ENCODE measurements at places on chromosomes 1 and 21. TPM values are rescaled to one million over a fixed set of nuclear protein-coding genes. Genes with fewer than 3 reads are reported as not detected.

DNA sequence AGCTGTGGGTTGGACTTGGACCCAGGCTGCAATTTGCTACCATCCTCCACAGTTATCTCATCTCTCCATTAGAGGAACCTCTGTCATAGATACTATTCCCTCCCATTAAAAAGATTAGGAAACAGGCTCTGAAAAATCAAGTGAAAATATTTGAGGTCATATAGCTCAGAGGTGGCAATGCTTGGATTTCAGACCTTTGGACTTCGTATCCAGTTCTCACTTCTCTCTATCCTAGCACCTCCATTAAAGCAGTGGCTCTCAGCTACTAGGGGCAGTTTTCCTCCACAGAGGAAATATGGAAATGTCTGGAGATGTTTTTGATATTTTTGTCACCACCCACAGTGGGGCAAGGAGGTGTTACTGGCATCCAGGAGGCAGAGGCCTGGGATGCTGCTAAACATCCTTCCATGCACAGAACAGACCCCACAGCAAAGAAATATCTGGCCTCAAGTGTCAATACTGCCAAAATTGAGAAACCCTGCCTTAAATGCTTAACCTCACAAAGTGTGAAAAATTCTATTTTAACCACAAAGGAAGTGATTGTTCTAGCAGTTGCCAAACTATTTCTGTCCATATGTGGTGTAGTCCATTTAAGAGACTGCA, 54.1 kb downstream of the C8A start:
- peaks cover 40% of the 10 kb centered on the region for H3K27me3 ChIP-seq
- H3K27ac ChIP-seq, result no peak overlapping the region
- no peaks in the 10 kb centered on the region for H3K4me1 ChIP-seq

DNA sequence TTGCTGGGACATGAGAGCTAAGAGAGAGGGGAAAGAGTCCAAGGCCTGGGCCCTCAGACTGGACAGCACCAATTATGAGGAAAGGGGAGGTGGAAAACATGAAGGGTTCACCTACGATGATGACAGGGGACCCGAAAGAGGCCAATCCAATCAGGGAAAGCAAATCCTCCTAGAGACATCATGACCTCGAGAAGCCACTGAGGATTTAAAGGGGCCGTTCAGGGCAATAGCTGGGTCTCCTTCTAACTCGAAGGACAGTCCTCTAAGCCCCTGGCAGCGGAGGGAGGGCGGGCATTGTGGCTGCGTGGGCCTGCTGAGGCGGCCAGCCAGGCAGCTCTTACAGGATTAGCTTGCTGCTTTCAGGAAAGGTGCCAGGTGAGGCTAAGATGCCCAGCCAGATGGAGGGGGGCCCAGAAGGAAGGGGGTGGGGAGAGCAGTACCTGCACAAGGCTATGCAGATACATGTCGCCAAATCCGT, 7.4 kb downstream of the MEF2D start:
- H3K4me3 ChIP-seq, result peak overlapping the region; percentile 77
- peak overlapping the region; percentile 97 for H3K27ac ChIP-seq
- no peak for DNase-seq
- no peaks in the 10 kb centered on the region for H3K27me3 ChIP-seq

- H3K27ac ChIP-seq, result no peak overlapping the region
- H3K4me3 ChIP-seq, result no peak overlapping the region
- peaks cover 2% of the 10 kb centered on the region for H3K36me3 ChIP-seq
- H3K27me3 ChIP-seq, result no peaks in the 10 kb centered on the region
Observed at GRCh38 chr1:198986036-198986435, 347.2 kb downstream of the PTPRC start.

GRCh38 chr1:201272799-201273198, 10.5 kb upstream of the PKP1 start:
- peaks cover 1% of the 10 kb centered on the region for H3K4me1 ChIP-seq
- no peak overlapping the region for H3K27ac ChIP-seq
- H3K4me3 ChIP-seq, result no peak overlapping the region
- no peak for DNase-seq
- peaks cover 53% of the 10 kb centered on the region for H3K27me3 ChIP-seq
- H3K36me3 ChIP-seq, result no peaks in the 10 kb centered on the region

The HJV gene
- total RNA-seq, result not detected

GRCh38 chr1:178483251-178483957, 13.4 kb downstream of the CLEC20A start:
- DNase-seq, result no peak
- peaks cover 23% of the 10 kb centered on the region for H3K27me3 ChIP-seq
- H3K4me3 ChIP-seq, result no peak overlapping the region
- H3K36me3 ChIP-seq, result no peaks in the 10 kb centered on the region

DNA sequence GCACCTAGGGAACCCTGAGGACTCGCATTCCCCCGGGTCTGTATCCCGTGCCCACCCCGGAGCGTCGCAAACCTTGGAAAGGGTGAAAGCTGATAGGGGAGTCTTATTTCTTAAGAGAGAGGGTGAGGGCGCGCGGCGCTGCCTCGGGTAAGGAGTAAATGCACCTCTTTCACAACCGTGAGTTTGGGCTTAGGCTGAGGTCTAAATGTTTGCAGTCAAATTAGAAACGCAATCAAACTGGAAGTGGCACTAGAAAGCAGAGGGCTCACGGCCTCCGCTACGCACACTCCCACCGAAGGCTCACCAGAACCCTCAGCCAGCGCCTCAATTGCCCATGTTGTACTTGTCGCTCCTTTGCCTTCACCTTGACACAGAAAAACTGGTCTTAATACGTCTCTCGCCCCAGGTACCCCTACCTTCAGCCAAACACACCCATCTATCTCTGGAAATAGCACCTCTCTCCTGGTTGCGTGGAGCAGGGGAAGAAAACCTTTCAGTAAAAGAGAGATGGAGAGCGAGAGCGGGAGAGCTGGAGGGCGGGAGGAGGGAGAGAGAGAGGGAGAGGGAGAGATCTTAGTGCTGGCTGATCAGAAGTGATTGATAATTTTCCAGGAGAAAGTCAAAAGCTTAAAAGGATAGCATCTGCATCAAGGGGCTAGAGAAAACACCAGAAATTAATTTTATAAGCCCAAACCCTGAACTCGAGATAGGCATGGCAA, 1.7 kb upstream of the HLX start:
- H3K36me3 ChIP-seq, result peaks cover 5% of the 10 kb centered on the region
- DNase-seq, result no peak
- H3K27ac ChIP-seq, result no peak overlapping the region

The TINAGL1 gene
- not detected for total RNA-seq

GRCh38 chr1:192983349-192983980, 75.7 kb downstream of the UCHL5 start:
- DNase-seq, result no peak
- H3K4me3 ChIP-seq, result no peak overlapping the region
- no peaks in the 10 kb centered on the region for H3K27me3 ChIP-seq
- H3K36me3 ChIP-seq, result no peaks in the 10 kb centered on the region
- H3K27ac ChIP-seq, result no peak overlapping the region

DNA sequence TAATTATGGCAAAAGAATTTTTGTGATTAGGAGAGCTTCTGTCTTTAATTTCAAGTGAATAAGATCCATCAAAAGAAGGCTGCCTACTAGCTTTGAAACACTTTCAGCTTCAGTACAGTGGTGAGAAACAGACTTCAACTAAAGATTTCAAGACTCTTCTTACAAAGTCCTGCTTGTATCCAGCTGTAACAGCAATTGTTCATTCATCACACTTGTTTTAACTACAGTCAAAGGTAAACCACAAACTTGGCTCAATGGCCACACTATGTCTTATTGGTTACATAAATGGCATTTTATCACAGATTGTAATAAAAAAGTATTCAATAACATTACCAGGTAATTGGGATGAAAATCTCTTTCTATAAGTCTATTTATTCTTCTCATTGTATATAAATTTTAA, 59.2 kb downstream of the WARS2 start:
- H3K36me3 ChIP-seq, result peaks cover 2% of the 10 kb centered on the region
- no peak overlapping the region for H3K4me3 ChIP-seq
- no peaks in the 10 kb centered on the region for H3K4me1 ChIP-seq
- H3K27ac ChIP-seq, result no peak overlapping the region
- H3K27me3 ChIP-seq, result no peaks in the 10 kb centered on the region
